Stimulated activated CD4-positive, alpha-beta T cell treated with anti-CD3 and anti-CD28 coated beads, Interleukin-15, amount 100 ng/mL, for 1 hour (primary cell): ENCODE measurements at places on chromosomes 7 and 10.

DNA sequence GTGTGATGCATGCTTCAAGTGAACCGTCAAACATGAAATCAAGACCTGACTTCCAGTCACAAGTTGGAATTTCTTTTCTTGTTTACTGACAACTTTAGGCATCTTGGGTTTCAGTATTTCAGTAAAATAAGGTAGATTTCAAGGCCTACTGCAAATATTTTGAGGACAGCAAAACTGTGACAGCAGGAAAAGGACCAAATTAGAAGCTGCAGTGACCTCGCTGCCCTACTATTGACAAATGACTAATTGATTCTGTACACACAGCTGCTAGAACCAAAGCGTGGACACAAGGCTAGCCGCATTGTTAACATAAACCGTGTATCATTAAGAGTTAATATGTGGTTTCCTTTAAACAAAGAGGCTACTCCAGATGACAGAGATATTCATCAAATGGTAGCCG, 105.7 kb upstream of the SEC61G start:
- no peak for DNase-seq

DNA sequence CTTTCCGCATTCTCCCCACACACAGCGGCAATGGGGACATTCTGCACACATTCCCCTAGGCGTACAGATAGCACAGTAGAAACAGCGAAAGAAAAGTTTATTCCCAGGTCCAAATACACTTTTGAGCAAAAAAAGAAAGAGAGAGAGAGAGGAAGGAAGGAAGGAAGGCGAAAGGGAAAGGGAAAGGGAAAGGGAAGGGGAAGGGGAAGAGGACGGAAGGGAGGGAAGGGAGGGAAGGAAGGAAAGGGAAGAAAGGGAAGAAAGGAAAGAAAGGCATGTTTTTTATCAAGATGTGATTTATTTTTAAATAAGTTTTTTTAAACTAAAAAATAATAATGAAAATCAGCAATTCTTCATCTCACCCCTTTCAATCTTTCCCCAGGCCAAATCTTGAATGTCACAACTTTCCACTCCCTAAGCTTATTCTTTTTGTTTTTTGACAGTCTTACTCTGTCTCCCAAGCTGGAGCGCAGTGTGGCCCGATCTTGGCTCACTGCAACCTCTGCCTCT, 281.7 kb downstream of the SKIDA1 start:
- no peak for DNase-seq

DNA sequence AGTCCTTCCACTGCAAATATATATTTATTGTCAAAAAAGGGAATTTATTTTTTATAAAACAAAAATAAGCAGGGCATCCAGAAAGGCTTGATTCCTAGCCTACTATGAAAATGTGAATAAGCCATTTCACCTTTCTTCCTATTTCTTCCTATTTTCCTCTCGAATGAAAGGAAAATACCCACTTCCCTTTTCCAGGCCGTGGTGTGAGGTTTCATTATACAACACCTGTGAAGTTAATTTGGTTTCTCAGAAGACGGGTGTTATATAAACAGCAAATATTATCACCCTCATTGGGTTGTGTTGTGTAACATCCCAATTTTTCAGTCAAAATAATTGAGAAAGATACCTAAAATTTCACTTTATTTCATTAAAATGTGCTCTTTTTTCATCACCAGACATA, 214.3 kb downstream of the DGKB start:
- DNase-seq: no peak

DNA sequence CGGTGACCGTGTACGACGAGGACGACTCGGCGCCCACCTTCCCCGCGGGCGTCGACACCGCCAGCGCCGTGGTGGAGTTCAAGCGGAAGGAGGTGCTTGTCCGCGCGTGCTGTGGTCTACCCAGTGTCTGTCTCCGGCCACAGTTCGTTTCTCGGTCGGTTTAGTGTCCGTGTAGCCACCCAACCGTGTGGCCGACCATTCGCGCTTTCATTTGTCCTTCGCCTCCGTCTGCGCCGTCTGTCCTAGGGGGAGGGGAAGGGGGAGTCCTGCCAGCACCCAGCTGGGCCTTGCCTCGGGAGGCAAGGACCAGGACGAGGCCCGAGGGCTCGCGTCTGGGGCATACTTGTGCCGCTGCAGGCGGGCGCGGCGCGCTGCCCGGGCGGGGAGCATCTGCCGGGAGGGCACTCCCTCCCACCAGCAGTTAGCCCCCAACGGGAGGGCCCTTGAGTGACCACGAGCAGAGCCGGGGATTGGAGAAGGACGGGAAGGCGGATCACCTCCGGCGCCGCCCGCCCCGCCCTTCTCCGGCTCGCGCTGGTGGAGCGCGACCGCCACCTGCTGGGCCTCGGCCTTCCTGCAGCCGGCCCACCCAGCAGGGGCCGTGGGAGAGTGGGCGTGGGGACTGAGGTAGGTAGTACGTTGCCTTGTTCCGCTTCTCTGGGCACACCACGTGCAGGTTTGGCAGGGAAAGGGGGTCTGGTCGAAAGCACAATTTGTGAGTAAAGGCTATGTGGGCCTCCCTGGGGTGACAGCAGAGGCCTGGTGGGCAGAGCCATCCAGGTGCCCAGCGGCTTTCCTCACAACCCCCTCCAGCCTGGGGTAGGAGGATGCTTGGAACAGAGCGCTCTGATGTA, 28.5 kb downstream of the RET start:
- DNase-seq: peak; percentile 74

DNA sequence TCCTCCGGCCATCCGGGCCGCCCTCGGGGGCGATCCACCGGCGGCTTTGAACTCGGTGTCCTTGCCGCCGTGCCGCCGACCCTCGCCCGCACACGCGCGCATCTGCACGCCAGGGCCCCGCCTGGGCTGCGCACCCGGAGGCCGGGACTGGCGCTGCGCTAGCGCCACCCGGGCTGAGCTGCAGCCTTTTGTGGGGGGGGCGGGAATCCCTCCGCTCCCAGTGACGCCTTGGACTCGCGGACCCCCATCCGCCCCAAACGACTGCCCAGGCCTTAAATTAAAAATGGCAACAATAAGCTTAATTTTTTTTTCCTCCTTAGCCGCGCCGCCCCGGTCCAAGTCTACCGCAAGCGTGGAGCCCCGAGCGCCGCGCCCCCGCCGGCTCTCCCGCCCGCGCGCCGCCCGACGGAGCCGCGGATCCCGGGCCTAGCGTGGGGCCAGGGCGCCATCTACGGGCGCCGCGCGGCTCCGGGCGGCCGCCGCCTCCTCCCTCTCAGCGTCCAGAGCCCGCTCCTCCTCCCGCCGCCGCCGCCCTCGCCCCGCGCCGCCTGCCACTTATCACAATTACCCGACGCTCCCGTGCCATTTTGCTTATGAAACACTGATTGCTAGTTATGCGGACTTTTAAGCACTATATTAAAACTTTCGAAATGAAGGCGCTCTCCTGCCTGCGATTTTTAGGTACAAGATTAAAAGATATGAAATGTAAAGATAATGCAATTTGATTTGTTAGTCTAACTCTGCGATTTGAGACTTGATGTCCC, 7.5 kb upstream of the EBF3 start:
- no peak for DNase-seq

GRCh38 chr10:81177651-81178244, 640.0 kb downstream of the SH2D4B start:
- DNase-seq: no peak

- no peak for DNase-seq
Observed at GRCh38 chr7:3882782-3883181, 581.7 kb downstream of the SDK1 start.

DNA sequence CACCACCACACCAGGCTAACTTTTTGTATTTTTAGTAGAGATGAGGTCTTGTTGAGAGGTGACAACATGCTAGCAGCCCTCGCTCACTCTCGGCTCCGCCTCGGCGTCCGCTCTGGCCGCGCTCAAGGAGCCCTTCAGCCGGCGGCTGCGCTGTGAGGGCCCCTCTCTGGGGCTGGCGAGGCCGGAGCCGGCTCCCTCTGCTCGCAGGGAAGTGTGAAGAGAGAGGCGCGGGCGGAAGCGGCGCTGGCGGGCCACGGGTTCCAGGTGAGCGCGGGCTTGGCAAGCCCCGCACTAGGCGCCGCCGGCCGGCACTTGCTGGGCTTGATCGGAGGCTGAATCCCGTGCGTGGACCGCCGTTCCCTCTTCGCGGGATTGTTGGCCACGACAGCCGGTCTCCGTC, 83.0 kb downstream of the EEPD1 start:
- DNase-seq: no peak

DNA sequence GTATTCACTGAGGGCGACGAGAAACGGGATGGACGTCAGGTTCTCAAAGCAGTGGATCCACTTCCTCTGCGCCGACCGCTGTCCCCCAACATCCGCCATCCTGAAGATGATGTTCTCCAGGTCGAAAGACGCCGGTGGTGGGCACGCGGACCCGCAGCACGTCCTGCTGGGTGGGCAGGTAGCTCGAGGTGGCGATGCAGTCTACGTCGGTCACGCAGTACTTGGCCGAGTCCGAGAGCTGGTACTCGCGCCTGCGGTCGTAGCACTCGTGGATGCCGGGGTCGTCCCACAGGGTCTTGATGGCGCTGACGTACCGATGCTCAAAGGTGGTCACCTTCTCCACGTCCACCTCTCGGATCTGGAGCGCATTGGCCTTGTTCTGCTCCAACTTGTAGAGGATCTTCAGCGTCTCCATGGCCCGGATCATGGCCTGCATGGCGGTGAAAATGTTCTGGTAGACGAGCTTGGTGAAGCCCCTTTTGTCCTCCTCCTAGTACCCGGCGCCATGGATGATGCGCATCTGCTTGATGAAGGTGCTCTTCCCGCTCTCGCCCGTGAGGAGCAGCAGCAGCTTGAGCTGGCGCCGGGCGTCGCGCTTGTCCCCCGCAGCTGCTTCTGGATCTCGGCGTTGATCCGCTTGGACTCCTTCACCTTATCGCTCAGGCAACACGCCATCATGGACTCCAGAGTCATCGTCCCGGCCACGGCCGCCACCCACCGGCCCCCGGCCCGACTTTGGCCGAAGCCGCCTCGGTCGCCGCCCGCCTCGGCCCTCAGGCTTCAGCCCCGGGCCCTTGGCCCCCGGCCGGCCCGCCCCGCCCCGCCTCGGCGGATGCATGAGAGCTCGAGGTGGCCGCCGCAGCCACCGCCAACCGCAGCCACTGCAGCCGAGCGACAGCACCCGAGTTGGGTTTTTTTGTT, 122.9 kb upstream of the KCTD7 start:
- no peak for DNase-seq

- no peak for DNase-seq
Observed at GRCh38 chr10:98628206-98628605, 181.5 kb upstream of the HPS1 start.

DNA sequence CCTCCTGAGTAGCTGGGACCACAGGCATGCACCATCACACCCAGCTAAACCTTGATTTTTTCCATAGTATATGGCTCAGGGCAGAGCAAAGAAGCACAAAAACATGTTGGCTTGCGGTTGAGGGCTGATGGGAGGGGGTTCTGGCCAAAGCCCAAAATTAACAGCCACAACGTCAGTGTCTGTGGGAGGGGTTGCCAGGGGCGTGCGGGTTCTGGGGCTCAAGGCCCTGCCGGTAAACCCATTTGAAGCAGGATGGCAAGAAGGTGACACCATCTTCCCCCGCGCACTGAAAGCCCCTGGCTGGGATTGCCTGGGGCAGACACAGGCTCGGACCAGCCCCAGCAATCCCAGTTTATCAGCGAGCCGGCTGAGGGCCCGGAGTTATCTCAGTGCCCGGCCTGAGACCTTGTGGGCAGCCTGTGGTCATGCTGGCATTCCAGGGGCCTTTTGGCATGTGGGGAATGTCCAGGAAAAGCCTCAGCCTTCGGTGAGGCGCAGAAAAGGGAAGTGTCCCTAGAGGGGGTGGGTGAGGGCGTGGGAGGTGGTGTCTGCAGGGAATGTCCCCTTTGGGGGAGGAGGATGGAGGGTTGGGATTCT, 167.7 kb upstream of the TNRC18 start:
- no peak for DNase-seq

GRCh38 chr7:50531928-50532327, 33.3 kb downstream of the DDC start:
- DNase-seq: no peak

GRCh38 chr10:59127991-59128390, 48.5 kb upstream of the PHYHIPL start:
- DNase-seq: no peak

GRCh38 chr10:58264780-58265179, 2.9 kb downstream of the IPMK start:
- no peak for DNase-seq

- no peak for DNase-seq
Observed at GRCh38 chr7:39069896-39070881, 92.5 kb downstream of the POU6F2 start.

GRCh38 chr10:131181456-131181855, 130.1 kb downstream of the TCERG1L start:
- DNase-seq: no peak

- DNase-seq: no peak
Observed at GRCh38 chr10:8035641-8036470, 18.6 kb upstream of the GATA3 start.

DNA sequence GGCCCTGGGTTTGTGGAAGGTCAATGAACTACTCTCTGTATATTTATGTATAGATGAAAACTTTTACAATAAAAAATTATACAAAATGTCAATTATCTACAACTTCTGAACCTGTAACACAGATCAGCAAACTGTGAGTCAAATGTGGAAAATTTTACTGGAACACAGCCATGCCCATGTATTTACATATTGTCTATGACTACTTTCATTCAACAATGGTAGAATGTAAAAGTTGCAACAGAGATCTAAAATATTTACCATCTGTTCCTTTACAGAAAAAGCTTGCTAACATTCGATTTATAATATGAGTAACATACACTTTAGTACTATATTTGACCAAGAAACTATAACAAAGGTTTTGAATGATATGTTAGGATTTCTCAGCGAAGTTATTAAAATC, 481.6 kb downstream of the PARD3 start:
- DNase-seq: no peak

DNA sequence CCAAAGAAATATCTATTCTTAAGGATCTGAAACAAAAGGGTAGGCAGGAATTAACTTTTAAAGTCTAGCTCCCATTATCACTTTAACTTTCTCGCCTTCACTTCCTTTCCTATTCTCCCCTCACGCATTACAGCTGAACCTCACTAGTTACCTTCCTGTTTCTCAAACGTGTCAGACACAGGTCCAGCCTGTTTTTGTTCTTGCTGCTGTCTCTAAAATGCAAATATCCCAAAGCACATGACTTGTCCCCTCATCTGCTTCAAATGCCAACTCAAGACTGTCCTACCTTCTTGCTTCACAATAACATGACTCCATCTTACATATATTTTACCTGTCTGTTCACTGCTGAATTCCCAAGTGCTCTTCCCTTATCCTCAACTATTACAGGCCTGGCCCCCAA, 17.6 kb downstream of the ZDHHC6 start:
- no peak for DNase-seq

- DNase-seq: no peak
Observed at GRCh38 chr7:74306004-74306729, 17.0 kb downstream of the CLIP2 start.
